ENCODE measurements at places on chromosomes 7 and 10.

DNA sequence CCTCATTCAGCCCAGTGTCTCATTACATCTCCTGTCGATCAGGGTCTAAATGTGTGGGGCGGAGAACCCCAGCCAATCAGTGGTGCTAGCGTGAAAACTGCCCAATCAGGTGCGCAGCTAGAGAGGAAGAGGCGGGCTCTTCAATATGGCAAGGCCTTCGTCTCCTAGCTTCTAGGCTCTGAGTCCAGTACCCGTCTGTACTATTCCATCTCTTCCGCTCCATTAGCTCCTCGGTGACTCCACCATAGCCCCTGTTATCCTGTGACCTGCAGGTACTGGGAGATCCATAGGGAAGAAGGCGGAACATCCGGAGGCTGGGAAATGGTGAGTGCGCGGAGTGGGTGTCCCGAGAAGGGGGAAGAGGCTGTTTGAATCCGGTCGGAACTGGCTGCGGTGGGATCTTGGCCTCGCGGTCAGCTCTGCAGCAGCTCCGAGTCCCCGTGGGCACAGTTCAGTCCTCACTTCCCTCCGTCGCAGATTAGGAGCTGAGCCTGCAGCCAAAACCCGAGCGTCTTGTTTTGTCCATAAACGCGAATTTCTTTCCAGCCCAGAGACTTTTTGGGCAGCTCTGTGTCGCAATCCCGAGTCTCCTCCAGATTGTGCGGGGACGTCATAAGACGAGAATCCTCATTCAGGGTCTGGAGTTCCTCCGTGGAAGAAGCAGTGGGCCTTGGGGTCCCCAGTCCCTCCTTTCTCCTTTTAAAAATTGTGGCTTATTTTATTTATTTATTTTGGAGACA lies at the start of gene ZNF727:
ZNF727 (plus strand) TSS at position 134 of the 740 bp plus-strand sequence; CDS start at position 322, 188 bp downstream.
- DNase-seq: no peak

- DNase-seq: no peak
These were observed 94.2 kb downstream of the MTPAP start for GRCh38 chr10:30254926-30255325.

- no peak for DNase-seq
These were observed 446.4 kb upstream of the PFKP start for GRCh38 chr10:2620827-2621521.

- no peak for DNase-seq
These were observed 597.2 kb downstream of the TYW1 start for GRCh38 chr7:67593794-67594193.

GRCh38 chr7:121153411-121153810 lies 164.9 kb downstream of the CPED1 start:
- no peak for DNase-seq

GRCh38 chr7:2730846-2731770 lies 43.1 kb downstream of the AMZ1 start:
- no peak for DNase-seq

- no peak for DNase-seq
These were observed 73.8 kb downstream of the CUL1 start for GRCh38 chr7:148772297-148773089.

DNA sequence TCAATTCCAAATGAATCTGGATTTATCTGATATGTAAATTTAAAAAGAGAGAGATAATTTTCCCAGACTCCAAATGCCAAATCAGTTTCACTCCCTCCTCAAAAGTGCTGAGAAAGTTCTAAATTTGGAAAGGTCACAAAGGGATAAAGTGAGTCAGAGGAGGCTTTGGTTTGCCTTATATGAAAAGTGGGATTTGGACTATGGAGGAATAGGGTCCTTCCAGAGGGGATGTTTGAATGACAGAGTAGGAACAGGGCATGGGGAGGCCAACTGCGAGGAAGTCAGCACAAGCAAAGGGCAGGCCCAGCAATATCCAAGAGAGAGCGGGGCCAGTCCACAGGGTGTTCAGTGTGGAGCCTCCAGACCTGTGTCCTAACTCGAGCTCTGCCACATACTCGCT lies 9.8 kb upstream of the FAS start:
- DNase-seq: no peak

DNA sequence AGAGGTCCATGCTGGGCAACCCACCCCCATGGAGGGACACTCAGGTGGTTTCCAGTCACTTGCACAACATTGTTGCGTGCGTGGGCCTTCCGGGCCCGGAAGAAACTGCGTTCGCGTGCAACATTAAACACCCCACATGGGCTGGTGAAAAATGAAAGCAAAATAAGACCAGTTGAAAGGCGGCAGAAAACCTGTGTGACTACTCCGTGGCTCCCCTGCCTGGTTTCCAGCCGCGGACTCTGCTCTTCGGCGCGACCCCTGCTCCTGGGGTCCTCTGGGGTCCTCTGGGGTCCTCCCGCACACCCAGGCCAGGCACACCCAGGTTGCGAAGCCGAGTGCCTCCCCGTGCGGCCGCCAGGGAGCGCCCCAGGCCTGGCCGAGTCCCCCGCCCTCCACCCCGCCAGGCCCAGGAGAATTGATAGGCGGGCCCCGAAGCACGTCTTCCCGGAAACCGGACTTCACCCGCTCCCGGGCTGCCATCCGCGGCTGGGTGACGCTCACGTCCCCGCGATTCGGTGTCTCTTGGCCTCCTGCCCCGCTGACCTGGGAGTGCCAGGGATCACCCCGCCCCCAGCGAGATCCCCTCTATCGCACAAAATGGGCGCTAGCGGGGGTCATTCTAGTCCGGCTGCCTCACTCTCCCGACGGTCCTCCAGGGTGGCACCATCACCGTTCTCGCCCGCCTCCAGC lies 1.9 kb upstream of the SH2D4B start:
- peak; percentile 59 for DNase-seq

DNA sequence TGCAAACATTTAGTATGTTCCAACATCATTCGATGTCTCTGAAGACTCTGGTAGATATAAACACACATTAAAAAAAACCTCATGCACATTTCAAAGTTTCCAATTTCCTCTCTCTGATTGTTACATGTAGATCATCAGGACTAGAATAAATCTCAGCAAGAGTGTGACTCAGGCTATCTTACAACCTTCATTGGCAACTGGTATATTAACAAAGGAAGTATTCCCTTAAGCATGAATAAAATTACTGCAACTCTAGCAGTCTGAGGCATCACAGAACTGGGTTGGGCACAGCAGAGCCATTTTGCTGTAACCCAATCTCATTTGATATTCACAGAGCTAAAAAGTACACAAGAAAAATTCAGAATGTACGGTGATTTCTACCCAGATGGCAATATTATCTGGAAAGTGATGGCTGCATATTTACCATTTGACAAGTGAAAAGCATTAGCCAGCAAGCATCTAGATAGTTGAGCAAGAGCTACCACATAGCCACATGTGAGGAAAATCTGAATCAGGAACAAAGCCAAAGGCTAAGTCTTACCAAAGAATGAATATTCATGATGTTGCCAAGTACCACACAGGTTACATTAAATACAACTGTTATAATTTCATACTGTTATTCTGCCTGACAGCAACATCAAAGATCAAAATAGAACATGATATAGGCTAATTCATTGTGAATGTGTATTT lies 232.2 kb downstream of the CRPPA start:
- DNase-seq: no peak

GRCh38 chr10:79145517-79146470 lies 77.0 kb downstream of the ZMIZ1 start:
- no peak for DNase-seq

DNA sequence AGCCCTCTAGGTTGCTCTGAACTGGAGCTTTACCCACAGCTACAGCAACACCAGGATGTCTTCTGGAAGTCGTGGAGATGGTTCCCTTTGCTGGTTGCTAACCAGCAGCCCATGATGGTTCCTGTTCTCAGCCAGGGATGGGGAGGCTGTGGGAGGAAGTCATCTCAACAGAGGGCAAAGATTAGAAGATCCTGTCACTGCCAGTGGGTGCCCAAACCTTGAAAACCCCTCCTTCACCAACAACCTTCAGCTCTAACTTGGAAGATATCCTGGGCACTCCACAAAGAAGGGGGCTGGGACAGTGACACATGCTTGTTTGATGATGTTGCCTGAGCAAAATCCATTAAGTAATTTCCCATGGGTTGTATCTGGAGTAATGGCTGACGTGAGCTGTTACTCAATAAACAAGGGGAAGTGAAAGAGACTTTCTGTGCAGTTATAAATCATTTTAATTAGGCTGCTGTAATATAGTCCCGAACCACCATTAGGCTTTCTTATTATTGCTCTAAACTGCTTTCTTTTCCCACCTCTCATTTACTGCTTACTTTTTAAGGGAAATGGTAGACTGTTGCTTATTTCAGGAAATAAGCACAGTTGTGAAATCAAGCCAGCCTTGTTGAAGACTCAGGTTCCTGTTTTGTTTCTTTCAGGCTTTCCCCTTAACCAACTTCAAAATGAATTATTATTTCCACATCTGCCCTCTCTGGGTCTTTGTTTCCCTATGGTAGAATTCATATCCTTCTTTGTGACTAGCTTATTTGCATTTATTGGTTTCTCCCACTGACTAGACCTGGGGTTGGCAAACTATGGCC lies 124.8 kb downstream of the PPP1R17 start:
- no peak for DNase-seq

DNA sequence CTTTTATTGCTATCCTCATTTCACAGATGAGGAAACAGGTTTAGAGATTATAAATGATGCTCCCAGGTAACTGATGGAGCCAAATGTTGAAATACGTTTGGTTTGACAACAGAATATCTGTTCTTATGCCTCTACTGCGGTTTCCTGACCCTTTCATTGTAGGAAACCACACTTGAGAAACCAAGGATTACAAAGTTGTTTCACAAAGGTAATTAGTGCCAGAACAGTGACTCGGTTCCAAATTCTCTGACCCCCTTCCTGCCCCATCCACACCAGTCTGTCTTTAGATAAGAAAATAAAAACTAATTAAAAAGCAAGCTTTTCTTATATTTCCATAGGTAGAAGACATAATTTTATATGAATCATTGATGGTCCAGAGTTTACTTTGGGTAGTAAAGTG lies 393.7 kb upstream of the MBL2 start:
- DNase-seq: no peak

DNA sequence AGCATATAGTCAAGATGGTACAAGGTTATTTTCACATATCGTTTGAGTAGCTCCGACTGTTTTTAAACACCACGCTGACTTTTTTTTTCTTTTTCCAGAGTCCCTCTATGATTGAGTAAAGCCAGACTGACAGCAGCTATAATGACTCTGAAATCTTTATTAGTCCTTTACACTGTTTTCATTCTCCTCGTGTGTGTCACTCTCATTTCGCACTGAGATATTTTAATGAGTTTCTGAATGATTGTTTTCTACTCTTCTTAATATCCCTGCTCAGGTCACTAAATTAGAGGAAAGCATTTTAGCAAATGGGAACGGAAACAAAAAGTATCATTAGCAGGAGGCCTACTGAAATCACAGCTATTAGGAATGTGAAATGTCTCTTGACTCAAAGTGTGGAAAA lies 162.3 kb upstream of the MTPN start:
- no peak for DNase-seq

DNA sequence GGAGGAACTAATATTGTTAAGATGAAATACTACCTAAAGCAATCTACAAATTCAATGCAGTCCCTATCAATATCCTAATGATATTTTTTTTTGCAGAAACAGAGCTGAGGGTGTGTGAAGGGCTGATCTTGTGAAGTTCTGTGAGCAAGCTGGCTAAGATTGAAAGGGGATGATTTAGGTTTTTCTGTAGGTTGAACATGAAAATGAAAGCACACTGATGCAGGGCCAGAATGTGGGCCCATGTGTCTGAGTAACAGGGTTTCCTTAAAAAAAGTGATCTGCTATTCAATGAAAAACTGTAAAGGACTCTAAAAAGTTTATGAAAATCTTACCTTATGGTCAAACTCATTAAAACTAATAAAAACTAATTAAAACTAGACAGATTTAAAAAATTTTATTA lies 47.4 kb downstream of the GRB10 start:
- DNase-seq: no peak

GRCh38 chr7:139046143-139046542 lies 10.3 kb upstream of the ZC3HAV1L start:
- DNase-seq: no peak

GRCh38 chr10:112950714-112951358 lies 789 bp downstream of the TCF7L2 start:
- DNase-seq: no peak

DNA sequence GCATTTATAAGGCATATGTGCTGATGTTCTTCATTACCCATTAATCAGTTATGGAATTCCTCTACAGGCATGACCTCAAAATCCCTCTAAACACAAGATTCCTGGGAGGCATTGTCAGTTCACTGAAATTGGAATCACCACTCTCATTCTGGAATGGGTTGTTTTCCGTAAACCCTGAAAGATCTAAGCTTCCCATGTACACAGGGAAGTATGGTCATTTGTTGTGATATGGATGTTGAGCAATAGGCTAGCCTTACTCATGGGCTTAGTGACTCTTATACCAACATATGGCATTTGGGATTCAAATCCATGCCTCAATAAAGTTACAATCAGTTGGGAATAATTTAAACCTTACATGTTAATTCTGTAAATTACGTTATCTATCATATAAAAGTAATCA lies 258.0 kb downstream of the XPNPEP1 start:
- no peak for DNase-seq

DNA sequence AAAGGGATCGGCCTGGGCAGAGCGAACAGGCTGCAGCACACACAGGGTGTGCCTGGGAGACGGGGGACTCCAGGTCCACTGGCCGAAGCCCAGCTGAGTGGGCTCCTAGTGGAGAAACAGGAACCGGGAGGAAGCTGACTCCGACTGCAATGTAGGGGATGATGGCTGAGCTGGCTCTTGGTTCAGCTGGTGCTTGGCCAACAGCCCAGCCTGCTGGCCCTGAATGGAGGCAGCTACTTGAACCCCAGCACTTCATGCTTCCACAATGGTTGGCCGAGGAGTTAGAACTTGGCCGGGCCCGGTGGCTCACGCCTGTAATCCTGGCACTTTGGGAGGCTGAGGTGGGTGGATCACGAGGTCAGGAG lies 27.0 kb upstream of the FRAT2 start:
- no peak for DNase-seq

DNA sequence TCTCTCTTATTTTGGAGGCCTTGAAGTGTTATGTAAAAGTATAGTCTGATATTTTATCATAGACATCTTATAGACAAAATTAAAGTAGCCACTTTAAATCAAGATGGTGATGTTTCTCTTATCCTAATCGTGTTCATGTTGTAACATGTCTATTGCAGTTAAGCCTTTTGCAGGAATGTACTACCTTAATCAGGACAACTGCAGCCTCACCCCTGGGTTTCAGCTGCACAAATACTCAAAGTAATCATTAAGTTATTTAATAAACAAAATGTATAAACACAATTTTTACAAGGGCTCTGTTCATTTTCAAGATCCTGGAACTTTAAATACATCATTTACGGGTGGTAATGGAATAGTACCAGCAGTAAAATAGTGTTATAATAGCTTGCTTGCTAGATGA lies 14.4 kb upstream of the KIF5B start:
- no peak for DNase-seq

- no peak for DNase-seq
These were observed 166.0 kb upstream of the MDFIC start for GRCh38 chr7:114755856-114756255.

GRCh38 chr7:121513105-121513504 lies 117.0 kb upstream of the FAM3C start:
- DNase-seq: no peak

DNA sequence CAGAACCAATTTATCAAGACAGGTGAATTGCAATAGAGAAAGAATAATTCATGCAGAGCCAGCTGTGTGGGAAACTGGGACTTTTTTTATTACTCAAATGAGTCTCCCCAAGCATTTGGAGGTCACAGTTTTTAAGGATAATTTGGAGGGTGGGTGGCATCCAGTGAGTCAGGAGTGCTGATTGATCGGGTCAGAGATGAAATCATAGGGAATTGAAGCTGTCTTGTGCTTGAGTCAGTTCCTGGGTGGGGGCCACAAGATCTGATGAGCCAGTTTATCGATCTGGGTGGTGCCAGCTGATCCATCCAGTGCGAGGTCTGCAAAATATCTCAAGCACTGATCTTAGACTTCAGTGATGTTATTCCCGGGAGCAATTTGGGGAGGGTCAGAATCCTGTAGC lies 9.9 kb upstream of the MYO1G start:
- DNase-seq: no peak

Measured in T-helper 17 cell (primary cell).